ENCODE measurements at places on chromosomes 6 and 20. TPM values are rescaled to one million over a fixed set of nuclear protein-coding genes. Genes with fewer than 3 reads are reported as not detected.

TRIM15 gene
- total RNA-seq = not detected

KCNK16 gene
- total RNA-seq = not detected

DNA sequence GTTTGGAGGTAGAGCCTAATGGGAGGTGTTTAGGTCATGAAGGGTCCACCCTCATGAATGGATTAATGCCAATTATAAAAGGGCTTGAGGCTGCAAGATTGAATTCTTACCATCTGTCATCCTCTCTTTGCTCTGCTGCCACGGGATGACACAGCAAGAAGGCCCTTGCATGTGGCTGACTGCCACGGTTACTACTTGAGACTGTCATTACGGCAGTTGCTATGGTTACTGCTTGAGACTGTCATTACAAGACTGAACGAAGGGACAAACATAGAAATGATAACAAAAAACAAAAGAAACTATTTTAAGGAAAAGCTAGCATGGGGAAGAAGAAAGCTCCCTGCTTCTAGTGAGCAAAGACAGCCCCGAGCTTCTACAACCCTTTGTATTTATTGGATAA is 715.0 kb downstream of the TFAP2A start:
- no peak for DNase-seq

DNA sequence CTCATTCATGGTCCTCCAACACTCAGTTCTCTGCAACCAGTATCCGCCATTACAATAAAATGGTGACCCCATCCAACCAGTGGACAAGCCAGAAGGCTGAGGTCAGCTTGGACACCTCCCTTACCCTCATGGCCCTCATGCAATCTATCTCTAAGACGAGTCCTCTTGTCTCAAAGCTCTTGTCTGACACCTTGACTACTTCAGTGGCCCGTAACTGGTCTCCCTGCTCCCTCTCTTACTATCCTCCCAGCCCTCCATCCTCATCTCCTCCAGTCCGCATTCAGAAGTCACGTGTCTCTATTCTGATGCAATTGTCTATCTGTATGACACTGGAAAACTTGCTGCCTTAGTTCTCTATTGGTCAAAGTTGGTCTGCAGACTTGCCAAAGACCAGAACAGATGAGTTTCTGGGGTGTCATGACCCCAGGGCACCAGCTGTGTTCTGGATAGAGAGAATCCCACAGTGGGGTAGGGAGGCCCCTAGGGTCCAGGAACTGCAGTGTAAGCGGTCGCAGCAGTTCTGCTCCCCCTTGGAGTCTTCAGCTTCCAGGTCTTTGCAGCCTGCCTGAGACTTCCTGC is 59.6 kb upstream of the RNF24 start:
- DNase-seq = peak; percentile 8

DNA sequence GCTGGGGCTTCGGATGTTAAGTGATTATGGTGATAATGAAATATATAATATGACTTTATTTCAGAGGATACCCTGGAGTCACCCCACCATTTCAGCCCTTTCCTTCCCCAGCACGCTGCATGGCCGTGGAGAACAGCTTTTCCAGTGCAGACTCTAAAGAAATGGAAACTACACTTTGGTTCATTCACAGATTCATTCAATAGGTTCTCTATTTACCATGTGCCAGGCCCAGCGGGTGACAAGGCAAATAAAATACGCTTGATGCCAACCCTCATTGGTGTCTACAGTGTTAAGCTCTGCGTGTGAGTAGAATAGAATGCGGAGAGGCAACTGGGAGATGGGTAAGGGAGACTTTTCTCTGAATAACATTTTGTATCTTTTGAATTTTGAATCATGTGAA is 89.7 kb downstream of the TCP11 start:
- DNase-seq = no peak
